Stimulated activated CD4-positive, alpha-beta T cell treated with anti-CD3 and anti-CD28 coated beads, Interleukin-2, amount 100 ng/mL, for 48 hours (primary cell): ENCODE measurements at places on chromosomes 3 and 15.

DNA sequence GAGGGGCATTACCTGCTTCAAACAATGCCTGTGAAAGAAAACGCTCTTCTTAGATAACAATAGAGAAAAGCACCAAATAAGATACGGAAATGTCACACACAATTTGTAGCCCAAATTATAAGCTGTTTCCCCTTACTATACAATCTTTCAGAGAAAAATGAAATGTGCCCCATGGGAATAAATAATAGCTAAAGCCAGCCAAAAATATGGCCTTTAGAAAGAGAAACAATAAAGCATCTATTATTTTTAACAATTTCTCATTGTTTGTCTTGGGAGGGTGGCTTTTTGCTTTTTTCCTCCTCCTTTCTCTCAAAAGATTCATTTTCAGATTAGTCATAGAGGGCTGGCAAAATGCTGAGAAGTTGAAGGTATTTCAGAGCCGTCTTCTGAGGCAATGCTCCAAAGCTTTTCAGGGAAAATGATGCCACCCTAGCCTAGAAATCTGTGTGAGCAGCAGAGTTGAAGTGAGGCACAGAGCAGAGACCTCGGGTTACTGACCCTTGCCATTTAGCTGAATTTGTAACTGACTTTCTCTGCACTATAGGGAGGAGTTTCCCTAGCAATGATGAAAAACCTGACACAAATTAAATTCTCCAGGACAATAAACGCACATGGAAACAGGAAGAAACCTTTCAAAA lies 86.3 kb upstream of the PRICKLE2 start:
- no peak for DNase-seq

GRCh38 chr3:36373084-36373483 lies 7.2 kb upstream of the STAC start:
- DNase-seq, result no peak

DNA sequence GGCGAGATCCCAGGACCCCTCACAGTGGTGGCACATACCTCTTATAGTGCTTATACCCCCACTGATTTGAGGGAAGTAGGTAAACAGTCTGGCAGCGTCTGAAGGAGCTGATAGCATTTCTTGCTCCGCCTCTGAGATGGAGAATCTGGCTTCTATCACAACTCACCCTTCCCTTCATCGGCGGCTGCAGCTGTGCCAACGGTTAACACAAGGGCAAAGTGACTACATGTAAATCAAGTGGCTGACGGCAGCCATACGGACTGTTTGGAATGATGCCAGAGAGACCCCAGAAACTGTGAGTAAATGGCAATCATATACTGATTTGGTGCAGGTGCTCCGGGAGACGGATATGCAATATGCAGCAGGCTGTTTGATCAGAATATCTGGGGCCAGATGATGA lies 66.8 kb upstream of the UNC13C start:
- DNase-seq, result no peak

GRCh38 chr3:156381253-156381652 lies 173.7 kb downstream of the SSR3 start:
- no peak for DNase-seq

- DNase-seq, result peak; percentile 13
Observed at GRCh38 chr3:195129644-195130492, 141.1 kb downstream of the XXYLT1 start.

GRCh38 chr3:181757694-181758306 lies 46.1 kb downstream of the SOX2 start:
- DNase-seq, result no peak

DNA sequence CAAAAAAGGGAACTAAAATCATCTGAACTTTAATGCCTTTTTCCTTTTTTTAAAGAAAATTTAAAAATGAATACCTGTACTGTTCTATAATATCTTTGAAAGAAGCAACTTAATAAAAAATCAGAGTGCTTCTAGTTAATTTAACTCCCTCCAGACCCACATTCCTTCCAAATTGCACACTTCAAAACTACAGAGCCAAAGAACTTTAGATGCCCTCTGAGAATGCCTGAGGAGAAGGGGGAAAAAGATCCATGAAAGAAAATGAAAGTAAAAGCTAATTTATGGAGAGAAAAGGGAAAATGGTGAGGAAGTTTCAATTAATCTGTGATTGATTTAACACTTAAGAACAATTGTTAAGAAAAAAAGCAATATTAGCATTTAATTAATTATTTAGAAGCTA lies 1141.6 kb downstream of the IGSF11 start:
- DNase-seq, result no peak

DNA sequence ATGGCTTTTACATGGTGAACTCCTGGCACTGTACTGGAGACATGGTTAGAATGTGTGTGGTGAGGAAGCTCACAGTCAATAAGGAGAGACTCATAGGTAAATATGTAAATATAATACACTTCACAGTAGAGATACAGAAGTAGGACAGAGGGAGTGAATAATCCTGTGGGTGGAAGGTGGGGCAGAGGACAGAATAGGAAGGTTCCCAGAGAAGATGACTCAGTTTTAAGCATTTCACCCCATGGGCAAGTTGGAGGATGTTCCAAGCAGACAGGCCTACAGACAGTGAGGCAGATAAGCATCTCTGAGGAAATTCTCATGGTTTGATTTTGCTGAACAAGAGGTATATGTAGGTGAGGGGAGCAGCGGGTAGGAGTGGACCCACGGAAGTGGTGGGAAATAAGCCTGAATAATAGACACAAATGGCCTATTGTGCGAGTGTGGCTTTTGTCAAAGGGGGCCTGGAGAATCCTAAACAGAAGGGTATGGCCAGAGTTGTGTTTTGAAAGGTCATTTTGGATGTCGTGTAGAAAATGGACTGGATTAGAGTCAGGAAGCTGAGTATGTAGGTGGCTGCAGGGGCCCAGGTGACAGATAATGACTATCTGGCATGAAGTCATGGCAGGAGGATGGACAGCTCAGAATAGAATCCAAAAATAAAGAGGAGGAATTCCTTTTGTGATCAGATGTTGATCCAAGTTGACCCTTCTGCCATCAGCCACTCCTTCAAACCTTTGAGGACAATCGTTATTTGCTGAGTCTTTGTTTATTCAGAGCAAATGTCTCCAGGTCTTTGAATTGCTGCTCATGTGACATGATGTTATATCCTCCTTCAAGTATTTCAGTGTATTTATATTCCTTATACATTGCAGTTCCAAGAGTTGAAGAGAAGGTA lies 97.3 kb upstream of the THRB start:
- DNase-seq, result no peak

DNA sequence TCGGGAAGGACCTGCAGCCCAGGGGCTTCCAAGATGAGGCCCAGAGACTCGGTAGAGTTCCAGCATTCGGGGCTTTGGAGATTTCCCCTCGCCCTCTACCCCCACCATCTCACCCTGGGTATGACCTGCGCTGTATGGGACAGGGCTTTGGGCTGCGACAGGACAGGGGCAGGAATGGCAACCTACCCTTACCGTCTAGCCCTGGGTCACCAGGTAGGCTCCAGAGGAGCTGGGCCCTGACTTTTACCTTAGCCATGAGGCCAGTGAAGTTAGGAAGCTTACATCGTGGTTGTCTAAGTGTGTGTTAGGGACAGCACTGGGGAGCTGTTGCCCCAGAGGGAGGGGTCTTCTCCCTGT lies 683 bp downstream of the PPM1M start:
- no peak for DNase-seq

DNA sequence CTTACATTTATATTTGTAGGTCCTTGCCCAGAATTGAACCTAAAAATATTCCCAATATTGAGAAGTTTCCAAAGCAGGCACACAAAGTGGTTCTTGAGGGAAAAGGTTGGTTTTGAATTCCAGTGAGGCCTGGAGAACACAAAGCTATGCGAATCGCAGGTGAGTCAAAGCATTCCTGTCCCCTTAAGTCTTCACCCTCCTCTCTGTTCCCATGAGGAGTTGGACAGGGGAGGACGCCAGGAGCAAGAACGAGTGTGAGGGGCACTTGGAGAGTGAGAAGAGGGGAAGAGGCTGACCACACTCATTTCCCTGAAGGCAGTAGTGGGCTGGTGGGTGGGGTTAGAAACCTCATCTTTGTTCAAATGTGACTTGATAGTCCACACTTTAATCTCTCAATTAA lies 185.8 kb upstream of the EOMES start:
- no peak for DNase-seq
